ENCODE measurements at places on chromosomes 7 and 10.

DNA sequence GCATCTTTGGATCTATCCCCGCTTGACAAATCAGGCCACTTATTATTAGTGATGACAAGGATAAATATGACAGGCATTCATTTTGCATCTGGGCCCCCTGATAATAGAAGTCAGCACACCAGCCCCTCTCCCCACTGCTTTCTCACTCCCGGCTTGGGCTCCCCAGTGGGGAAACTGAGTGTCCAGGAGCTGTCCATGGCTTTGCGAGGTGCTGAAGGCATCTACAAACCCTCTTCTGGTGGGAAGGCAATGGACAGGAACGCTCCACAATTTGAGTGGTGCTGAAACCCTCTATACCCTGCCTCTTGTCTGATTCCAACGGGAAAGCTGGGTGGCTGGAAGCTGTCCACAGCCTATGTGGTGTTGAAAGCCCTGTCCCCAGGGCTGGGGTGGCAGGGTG lies 61.7 kb upstream of the PCBD1 start:
- DNase-seq = no peak

DNA sequence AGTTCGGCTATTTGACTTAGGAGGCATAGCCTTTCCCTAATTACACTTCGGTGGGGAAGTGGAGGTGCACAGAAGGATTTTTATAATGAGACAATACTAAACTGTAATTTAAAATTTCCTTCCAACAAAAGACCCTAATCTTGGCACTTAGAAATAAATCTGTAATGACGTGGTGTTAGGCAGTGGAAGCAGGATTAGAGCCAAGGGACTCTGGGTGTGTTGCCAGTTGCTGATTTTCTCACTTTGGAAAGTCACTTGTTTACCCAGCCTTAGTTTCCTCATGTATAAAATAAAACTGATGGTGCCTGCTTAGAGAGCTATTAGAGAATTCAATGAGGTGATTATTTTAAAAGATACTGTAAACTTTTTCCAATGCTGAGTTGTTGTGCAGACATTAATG lies 287.2 kb downstream of the AUTS2 start:
- DNase-seq = no peak

DNA sequence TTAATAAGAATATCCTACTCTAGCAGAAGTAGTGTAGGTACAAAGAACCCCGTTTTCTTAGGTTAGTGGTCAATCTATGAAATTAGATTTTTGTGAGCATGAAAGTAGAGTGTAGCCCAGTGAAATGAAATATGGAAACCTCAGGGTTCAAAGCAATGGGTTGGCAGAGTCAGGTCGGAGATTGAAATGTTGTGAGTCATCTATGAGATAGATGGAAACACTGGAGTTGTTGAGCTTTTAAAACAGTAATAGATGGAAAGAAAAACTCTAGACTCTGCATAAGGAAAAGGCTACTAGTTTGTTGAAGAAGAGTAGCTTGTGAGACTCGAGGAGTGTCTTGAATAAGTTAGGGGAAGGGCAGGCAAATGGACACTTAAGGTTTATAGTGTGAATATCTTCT lies 251.9 kb downstream of the EXOC4 start:
- no peak for DNase-seq

GRCh38 chr10:116240157-116240950 lies 32.7 kb downstream of the GFRA1 start:
- DNase-seq = no peak

GRCh38 chr10:70193391-70193844 lies 23.1 kb upstream of the SAR1A start:
- no peak for DNase-seq

DNA sequence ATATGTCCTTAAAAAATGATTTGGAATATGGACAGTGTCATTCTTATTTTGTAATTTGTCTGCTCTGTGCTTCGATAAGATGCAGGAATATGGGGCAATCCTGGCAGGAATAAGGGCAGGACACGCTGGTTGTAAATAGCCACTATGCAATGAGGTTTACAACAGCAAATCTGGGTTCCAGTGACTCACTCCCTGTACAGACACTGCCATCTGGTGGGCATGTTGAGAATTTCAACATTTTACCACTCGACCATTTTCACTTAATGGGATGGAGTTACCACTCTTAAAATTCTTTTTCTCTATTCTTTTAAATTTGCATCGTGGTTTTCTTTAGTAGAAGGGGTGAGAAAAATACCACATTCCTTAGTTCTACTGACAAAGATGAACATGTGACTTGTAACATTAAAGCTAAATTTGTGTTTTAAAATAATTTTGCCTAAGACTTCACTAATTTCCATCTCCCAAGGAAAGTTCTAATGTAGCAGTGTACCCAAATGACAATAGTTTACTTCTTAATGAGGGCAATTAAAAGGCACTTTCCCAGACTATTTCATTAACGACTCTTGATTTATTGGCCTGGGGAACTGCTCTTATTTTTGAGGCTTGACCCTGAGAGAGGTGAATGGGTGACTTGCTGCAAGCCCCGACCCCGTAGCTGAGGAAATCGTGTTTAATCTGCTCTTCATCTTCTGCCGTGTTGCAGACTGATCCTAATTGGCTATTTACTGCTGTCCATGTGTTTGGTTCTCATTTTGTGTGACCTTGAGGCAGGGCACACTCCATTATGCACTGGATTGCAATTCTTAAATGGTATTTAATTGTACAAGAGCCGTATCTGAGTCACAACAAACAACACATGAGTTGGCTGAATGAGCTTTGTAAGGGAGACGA lies 173.6 kb upstream of the IMMP2L start:
- no peak for DNase-seq

DNA sequence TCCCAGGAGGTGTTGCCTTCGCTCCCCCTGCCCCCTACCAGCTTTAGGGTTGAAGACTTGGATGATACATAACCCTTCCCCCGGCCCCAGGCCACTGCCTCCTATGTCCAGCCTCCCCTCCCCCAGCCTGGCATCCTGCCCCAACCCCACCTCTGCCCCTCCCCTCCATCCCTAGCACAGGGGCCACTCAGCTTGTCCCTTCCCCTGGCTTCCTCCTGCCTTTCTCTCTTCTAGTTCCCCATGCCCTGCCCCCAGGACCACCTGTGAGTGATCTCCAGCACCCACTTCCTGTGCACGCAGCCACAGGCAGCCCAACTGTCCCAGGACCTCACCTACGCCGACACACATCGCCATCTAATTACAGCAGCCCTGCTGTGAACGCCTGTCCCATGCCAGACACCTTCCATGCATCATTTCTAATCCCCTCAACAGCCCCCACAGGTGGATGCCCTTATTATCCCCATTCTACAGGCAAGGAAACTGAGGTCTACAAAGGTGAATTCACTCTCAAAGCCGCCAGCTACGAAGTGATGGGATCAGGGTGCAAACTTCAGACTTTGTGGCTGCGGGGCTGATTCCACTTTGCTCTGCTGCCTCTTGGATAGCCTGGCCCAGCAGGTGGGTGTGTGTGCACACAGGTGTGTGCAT lies 82.4 kb upstream of the CHST15 start:
- no peak for DNase-seq

GRCh38 chr7:140402178-140402835 lies 1.6 kb upstream of the RAB19 start:
- DNase-seq = no peak

- DNase-seq = no peak
Observed at GRCh38 chr7:55028011-55028410, 9.2 kb downstream of the EGFR start.

DNA sequence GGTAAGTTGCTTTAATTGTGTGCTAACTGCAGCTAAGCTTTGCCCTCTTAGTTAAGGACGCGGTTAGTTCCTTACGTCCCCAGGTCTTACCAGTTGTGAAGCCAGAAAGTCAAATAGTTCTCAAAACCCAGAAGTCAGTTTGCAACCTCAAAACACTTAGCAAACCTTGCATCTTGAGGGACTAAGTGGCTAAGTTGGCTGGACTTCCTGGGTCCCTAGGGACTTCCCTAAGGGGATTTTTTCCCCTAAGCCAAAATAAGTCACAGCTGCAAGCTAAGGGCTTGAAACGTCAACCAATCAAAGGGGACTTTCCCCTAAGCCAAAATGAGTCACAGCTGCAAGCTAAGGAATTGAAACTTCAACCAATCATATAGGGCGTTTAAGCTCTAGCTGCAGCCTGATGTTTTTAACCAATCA lies 36.2 kb upstream of the HECW1 start:
- DNase-seq = no peak

GRCh38 chr10:16599662-16600061 lies 78.0 kb upstream of the C1QL3 start:
- no peak for DNase-seq

GRCh38 chr7:12386313-12386740 lies 17.3 kb downstream of the VWDE start:
- no peak for DNase-seq

DNA sequence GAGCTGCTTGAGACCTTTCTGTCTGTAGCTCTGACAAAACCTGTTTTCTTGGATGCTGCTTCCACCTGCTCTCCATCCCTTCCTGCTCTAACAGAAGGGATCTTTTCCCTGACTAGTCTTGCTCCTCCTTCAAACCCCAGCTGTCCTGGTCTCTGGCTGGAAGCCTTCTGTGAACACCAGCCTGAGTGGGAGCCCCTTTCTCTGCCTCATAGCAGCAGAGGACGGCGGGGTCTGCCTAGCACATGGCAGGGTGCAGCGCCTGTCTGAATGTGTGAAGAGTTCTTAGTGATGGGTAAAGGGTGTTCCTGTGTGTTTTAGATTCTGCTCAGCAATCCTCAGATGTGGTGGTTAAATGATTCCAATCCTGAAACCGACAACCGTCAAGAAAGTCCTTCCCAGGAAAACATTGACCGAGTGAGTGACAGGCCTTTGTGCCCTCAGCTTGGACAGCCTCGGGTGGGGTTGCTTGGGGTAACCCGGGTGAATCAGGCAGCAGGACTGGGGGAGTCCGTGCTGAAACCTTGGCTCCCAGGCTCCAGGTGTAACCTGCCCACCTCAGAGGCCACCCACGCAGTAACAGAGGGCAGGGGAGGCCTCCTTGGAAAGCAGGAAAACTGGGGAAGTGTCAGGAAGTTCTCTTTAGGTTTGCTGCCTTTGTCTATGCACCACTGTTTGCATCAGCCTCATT lies 34.1 kb downstream of the NUB1 start:
- DNase-seq = no peak

- DNase-seq = no peak
Observed at GRCh38 chr10:72146071-72146470, 57.7 kb upstream of the SPOCK2 start.
